K562 (cell line): ENCODE measurements at places on chromosomes 6 and 20. TPM values are rescaled to one million over a fixed set of nuclear protein-coding genes. Genes with fewer than 3 reads are reported as not detected.

TRERF1 gene
- total RNA-seq = 0.16 and 0.20 TPM in 2 replicates

SEL1L2 gene
- total RNA-seq = not detected in 2 replicates

TRIM31 gene
- total RNA-seq = not detected in 2 replicates

GRCh38 chr6:165834613-165835259, 171.7 kb upstream of the PDE10A start:
- no peaks in the 10 kb centered on the region for H3K36me3 ChIP-seq
- no peak overlapping the region for H3K4me3 ChIP-seq
- no peak overlapping the region for H3K27ac ChIP-seq

GRCh38 chr6:30727920-30728553, 7.9 kb downstream of the TUBB start:
- H3K36me3 ChIP-seq = peaks cover 81% of the 10 kb centered on the region
- H3K4me3 ChIP-seq = no peak overlapping the region

GRCh38 chr6:77774457-77774856, 121.6 kb downstream of the MEI4 start:
- no peaks in the 10 kb centered on the region for H3K36me3 ChIP-seq
- no peak overlapping the region for H3K4me3 ChIP-seq
- DNase-seq = no peak
- no peak overlapping the region for H3K27ac ChIP-seq
- H3K4me1 ChIP-seq = no peaks in the 10 kb centered on the region
- no peaks in the 10 kb centered on the region for H3K27me3 ChIP-seq

DNA sequence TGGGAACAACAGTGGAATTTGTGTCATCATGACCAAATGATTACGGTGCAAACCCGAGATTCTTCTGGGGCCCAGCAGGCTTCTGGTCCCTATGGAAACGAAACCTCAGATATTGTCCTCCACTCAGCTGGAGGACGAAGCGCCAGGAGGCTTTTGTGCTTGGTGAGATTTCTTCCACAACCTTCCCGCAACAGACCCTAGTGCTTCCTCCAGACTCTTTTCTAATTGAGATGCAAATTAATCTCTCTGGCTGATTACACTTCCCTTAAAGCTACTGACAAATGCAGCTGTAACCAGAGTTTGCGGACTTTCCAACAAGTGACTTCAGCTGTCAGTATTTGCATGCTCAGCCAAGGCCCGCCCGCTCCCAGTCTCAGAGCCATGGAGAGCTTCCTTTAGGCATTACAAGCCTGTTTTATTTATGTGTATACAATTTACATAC, 96.0 kb downstream of the INSM1 start:
- H3K4me3 ChIP-seq = no peak overlapping the region
- no peaks in the 10 kb centered on the region for H3K36me3 ChIP-seq
- no peaks in the 10 kb centered on the region for H3K27me3 ChIP-seq
- H3K4me1 ChIP-seq = no peaks in the 10 kb centered on the region
